ENCODE measurements at places on chromosomes 12 and 14.

DNA sequence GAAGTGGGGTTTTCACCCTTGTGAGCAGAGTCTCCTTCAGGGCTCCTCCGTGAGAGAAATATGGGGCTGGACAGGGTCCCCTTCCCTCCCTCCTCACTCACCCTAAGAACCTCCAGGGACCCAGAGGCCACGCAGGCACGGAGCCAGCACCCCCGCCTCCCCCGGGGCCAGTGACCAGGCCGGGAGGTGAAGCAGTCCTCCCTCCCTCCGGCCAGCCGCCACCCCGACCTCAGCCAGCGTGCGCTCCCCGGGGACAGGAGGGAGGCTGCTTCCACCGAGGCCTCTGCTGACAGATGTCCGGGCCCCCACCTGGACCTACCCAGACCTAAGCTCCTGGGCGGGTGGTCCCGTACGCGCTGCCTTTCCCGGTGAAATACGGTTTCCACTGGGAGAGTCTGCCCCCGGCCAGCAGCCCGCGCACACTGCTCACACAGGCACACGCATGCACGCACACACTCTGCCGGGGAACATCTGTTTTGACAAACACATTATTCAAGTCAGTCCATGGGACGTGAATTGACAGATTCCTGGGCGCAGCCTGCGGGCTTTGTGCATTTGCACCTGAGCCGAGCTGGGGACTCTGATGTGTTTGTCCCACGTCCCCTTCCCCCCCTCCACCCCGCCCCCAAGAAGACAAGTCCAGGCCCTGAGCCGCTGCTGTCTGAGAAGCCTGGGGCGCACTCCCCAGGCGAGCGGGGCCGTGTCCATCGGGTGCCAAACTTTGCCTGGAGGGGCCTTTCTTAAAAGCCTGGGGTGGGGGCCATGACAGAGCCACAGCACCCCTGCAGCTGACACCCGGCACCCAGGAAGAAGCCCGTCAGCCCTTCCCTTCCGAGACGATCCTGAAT is 725 bp downstream of the RIMBP2 start:
- peak; percentile 57 for DNase-seq

- DNase-seq: no peak
Measured at GRCh38 chr14:60197629-60198303, 32.6 kb upstream of the DHRS7 start.

DNA sequence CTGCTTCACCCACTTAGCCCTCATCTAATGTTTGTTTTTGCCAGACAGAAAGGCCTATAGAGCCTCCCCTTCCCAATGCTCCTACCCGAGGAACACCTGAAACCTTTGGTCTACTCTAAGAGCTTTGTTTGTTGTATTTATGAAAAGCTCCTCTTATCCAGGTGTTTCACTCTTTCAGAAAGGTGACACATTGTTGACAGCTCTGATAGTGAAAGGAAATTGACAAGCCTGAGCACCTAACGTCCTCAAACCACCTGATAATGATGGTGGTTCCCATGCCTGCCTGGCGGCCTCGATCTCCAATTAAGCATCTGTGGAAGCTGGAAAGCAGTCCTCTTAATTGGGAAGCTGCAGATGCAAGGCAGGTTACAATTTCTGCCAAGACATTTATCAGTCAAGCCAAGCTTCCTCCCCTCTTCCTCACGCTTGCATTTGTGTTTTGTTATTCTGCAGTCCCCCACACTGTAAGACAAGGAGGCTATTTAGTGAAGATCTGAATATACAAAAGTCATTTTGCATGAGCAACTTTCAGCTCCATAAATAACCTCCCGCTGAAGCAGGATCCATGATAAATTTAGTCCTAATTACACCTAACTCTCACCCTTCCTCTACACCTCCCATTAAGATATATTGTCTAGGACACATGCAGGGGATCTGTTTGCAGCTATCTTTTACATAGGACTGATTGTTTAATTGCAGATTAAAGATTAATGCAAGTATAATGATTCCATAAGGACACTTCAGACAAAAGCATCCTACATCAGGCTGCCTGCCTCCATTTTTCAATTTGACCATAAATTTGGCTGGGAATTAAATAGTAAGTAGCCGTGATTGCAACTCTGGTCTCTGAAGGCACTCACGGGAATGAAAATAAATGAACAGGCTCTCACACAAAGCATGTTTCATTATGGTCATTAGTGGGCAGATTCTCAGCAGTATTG is 288.6 kb downstream of the PDZRN4 start:
- no peak for DNase-seq

DNA sequence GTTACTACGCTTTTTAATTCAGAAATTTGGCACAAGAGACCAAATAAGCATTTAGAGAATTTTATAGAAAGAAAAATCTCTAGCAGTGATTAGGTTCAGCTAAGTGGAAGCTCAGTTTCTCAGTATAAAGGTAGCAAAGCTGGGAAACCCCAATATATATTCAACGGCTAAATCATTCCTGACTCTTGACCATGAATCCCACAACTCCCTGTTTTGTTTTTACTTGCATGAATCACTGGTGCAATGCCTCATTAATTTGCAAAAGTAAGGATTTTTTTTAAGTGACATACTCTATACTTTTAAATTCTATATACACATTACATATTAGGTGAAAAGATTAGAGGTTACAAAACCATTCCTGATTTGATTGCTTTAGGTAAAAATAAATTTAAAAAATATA is 74.3 kb upstream of the PLEKHG7 start:
- DNase-seq: no peak

DNA sequence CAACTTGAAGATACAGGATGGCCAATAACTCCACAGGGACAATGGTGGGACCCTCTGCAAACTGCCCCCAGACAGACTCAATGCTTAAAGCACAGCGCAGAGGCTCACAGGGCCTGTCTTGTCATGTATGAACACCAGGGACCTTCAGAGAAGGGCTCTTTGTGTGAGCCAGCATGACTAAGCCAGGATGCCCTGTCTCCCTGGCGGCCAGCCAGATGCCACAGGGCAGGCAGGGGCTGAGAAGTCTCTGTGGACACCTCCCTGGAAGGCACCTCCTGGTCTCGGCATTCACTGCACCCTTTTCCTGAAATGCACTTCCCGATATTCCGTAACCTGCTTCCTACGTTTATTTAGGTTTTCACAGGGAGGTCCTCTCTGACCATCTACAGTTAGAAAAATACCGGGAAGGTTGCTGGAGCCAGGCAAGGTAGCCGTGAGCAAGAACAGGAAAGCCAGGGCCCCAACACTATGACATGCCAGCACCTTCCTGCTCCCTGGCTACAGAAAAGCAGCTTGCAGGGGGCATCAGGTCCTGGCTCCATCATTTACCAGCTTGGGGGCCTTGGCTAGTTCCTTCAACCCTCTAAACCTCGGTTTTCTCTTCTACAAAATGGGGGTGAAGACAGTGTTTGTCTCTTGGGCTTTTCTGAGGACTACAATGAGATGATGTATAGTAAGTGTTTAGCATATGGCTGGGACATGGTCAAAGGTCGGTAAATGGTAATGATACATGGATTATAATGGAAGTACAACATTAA is 65.0 kb downstream of the PITPNM2 start:
- peak; percentile 51 for DNase-seq
